ENCODE measurements at places on chromosomes 12 and 14.

DNA sequence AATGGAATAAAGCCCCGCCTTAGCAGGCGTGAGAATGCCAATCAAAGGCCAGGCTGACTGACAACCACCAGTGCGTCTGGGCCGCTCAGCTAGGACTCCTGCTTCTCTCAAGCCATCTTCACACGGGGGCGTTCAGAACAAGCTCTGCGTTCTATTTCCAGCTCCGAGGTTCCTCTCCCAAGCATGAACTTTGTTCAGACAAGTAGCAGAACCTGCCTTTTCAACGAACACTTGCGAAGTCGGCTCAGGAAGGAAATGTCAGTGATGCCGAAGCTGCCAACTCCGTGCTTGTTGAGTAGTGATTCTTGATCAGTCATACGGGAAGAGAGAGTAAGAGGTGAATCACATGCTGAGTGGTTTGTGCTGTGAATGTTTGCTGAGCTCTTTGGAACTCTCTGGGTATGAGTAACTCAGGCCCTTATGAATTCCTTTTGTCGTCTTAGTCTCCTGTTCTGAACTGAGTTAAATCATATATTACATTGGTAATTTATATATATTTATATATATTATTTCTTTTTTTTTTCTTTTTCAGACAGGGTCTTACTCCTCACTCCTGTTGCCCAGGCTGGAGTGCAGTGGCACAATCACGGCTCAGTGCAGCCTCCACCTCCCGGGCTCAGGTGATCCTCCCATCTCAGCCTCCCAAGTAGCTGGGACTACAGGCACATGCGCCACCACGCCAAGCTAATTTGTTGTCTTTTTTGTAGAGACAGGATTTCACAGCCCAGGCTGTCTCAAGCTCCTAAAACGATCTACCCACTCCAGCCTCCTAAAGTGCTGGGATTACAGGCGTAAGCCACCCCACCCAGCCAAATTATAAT, 29.4 kb upstream of the BCL7A start:
- no peak for DNase-seq

DNA sequence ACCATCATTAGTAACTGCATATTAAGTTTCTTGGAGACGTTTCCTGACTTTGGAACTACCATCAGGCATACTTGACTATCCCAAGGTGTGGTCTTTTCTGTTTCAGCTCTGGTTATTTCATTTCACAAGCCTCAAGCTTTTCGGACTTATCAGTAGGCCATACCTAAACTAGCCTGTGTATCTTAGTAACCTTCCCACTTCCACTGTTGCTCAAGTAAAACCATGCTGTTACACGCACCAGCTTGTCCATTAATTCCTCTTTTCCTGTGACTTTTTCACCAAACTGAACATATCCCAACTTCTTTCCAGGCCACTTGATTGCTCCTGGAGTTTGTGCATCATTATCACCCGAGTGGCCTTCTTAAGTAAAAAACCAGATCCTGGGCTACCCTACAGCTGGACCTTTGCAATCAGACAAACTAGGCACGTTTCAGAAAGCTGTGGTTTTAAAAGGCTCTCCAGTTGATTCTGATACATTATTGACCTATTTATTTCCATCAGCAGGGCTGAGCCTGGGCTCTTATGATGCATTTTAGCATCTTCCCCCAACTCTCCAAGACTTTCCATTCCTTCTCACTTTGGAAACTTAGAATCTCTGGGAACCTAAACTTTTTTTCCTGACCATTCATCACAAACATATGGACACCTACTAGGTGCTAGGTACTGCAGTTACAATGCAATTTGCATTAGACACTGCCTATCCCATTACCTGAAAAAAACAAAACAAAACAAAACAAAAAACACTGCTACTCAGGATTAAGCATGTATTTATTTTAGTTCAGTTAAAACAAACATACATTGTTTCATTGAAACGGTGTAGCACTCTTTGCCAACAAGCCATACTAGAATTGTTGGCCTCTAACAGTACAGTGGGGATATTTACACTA, 14.9 kb downstream of the SLC38A2 start:
- no peak for DNase-seq

DNA sequence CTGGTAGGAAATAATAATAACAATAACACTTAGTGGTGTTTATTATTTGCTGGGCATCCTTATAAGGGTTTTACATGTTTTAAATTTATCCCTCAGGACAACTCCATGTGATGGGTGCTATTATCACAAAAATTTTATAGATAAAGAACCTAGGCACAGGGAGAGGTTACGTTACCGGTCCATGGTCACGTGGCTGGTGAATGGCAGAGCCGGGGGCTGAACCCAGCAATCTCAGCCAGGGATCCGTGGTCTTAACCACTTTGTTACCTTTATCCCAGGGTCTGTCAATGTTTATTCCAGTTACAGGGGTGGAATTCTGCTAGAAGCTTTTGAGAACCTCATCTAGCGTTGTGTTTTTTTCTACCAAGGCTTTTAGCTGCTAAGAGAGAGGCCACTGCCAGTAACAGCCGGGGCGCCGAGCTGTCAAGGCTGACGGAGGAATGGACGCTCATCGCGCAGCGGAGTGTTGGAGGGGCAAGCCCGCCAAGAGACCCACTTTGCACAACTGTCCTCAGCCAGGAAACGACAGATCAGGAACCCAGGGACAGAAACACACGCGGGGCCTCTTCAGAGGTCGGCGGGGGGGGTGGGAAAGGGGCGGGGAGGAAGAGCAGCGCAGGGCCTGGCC, 418 bp downstream of the AMN1 start:
- peak; percentile 52 for DNase-seq

DNA sequence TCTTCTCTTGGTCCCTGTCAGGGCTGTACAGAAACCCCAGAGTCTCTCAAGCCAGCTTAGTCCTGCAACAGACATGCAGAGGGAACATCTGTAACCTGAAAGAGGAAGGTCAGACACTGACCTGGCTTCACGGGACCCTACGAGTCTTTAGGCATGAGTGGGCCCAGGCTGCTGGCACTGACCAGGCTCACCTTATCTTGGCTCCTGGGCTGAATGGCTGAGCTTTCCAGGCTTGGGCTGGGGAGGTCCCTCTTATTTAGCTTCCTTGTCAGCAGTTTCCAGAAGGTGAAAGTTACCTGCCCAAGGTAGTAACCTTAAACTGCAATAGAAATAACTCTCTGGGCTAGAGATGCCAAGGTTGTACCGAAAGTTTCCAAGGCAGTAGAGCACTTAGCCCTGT, 58.4 kb upstream of the FUT8 start:
- DNase-seq, result no peak

GRCh38 chr12:7161811-7162210, 27.7 kb upstream of the PEX5 start:
- DNase-seq, result no peak

GRCh38 chr12:124636138-124636978, 68.9 kb upstream of the NCOR2 start:
- no peak for DNase-seq

Data from NCI-H2227 treated with DMSO at 0.1 percent for 48 hours (cell line).